Heart right ventricle (tissue), 16 donors: ENCODE measurements at places on chromosomes 12 and 14.

DNA sequence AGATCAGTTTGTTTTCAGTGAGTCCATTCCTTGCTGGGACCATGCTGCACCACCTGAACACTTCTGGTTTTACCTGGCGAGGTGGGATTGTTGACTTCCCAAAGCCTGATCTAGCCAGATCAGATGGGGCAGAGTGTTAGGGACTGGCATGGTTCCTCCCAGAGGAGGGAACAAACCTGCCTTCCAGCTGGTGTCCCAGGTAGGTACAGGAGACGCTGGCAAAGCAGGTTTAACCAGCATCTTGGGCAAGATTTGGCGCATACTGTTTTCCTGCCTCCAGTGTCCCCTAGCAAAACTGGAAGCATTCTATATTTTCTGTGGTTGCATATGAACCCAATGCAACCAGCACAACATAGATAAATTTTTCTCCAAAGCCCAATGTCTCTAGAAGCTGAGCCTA, 14.6 kb upstream of the FOS start:
- peaks cover 33% of the 10 kb centered on the region for H3K4me1 ChIP-seq
- DNase-seq: no peak
- no peak overlapping the region for H3K27ac ChIP-seq

GRCh38 chr12:115506822-115507559, 770.5 kb downstream of the MED13L start:
- H3K27me3 ChIP-seq: no peaks in the 10 kb centered on the region
- H3K27ac ChIP-seq: no peak overlapping the region
- peaks cover 57% of the 10 kb centered on the region for H3K4me1 ChIP-seq
- H3K4me3 ChIP-seq: no peak overlapping the region
- DNase-seq: no peak
- no peaks in the 10 kb centered on the region for H3K36me3 ChIP-seq

GRCh38 chr12:64742416-64742815, 16.8 kb downstream of the GNS start:
- no peaks in the 10 kb centered on the region for H3K27me3 ChIP-seq
- no peaks in the 10 kb centered on the region for H3K36me3 ChIP-seq
- no peak for DNase-seq
- no peaks in the 10 kb centered on the region for H3K4me1 ChIP-seq

- no peaks in the 10 kb centered on the region for H3K36me3 ChIP-seq
- H3K4me3 ChIP-seq: no peak overlapping the region
- no peak overlapping the region for H3K27ac ChIP-seq
- no peak for DNase-seq
These were observed 122.4 kb downstream of the DACT1 start for GRCh38 chr14:58760121-58760520.

GRCh38 chr14:102200690-102201352, 61.1 kb downstream of the WDR20 start:
- no peak for DNase-seq
- H3K4me1 ChIP-seq: no peaks in the 10 kb centered on the region

DNA sequence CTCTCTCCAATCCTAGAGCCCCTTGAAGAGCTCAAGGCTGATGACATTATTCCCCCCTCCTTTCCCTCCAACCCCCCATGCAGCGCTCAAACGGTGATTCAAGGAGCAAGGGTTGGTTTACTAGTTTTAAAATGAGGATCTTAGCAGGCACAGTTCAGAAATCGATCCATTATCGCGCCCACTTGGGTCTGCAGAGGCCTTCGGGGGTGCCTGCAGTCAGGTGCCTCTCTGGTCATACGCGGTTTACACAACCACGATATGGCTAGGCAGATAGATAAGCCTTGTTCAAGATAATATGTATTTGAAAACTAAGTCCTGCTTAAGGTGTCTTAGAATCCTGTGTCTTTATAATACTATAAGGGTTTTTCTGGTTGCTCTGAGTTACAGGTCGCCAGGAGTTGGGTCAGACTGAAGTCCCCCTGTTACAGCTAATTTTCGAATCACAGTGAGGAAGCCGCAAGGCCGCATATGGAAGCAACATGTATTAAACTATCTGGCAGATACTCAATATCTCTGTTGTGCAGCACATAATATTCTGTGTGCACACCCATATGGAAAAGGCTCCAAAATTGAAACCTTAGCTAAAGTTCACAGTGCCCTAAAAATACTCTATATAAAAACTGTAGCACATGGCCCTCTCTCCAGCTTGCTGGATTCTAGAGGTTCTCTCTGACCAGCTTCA, 10.0 kb downstream of the BHLHE41 start:
- peak overlapping the region; percentile 59 for H3K4me3 ChIP-seq
- H3K27ac ChIP-seq: peak overlapping the region; percentile 90
- no peaks in the 10 kb centered on the region for H3K36me3 ChIP-seq
- DNase-seq: no peak
- H3K27me3 ChIP-seq: no peaks in the 10 kb centered on the region
